ENCODE measurements at places on chromosomes 2 and 18.

DNA sequence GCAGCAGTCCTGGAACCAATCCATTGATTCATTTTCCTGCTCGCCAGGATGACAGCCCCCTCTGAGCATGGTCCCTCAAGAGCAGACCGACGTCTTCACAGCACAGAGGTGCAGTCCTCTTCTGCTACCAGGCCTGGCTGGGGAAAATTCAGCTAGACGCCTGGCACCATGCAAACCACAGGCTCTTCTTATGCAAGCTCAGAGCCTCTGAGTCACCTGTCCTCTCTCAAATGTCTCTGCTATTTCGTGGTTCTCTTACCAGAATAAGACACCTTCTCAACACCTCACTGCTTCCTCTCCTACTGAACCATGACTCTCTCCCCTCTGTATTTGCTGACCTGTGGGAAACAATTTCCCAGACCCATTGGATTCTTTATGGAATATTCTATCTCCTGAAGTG, 79.8 kb upstream of the CYRIA start:
- DNase-seq = no peak

DNA sequence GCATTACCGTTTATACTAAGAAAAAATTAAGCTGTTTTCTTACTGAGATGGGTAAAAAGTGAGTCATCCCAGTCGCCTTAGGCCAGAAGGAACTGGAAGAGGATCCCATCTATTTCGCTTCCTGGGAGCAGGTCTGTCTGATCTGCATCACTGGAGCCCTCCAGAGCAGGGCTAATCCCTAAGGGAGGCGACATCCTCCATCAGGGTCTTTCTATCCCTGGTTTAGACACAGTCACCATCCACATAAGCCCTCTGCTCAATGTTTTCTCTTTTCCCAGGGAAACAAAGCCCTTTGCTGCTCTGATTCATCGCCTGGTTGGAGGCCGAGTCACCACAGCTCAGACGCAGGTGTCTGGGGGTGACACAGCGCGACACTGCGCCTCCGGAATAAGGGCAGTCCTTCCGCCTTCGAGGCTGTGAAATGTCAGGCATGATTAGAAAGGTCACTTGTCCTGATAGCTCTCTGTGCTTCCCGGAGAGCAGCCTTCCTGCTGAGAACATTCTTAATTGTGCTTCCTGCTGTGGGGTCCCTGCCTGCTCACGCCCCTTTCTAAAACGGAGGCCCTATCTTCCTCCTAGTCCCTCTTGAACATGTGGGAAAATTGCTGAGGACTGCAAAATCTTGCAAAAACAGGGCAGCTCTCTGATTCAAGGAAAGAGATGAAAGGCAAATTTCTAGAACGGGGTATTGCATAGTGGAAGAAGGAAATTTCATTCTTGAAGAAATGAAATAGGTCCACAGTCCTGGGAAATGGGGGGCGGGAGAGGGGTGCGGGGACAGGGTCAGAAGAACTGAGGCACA, 56.3 kb downstream of the MARCHF4 start:
- DNase-seq = no peak

DNA sequence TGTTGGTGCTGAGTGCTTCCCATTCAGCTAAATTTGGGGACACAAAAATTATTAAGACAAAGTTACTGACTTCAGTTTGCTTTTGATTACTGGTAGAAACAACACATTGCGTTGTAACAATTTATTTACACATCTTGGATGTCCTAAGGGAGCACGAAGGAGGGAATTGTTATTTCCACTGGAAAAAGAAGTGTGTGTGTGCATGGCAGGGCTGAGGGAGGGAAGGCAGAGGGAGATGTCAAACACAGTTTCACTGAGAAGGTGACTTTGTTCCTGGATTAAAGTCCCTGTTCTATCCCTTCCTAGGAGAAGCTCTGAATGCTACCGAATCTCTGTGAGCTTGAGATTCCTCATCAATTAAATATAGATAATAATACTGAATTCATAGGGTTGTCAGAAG, 3.8 kb upstream of the CDH20 start:
- no peak for DNase-seq

DNA sequence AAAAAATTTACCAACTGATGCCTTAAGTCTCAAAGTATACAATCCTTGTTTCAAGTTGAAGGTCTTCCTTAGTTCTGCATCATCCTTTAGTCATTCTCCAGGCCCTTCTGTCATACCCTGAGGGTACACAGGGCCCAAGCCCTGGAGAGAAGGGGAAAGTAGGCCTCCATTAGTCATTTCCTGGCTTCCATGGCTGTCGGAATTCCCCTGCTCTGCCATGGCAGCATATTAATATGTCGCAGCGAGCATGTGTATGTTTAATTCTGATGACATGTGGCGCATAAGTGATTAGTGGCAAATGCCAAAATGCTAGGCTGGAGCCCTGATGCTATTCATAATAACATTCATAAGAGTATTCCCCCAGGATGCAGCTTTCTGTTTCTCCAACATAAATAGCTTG, 22.1 kb downstream of the GPR39 start:
- DNase-seq = no peak

DNA sequence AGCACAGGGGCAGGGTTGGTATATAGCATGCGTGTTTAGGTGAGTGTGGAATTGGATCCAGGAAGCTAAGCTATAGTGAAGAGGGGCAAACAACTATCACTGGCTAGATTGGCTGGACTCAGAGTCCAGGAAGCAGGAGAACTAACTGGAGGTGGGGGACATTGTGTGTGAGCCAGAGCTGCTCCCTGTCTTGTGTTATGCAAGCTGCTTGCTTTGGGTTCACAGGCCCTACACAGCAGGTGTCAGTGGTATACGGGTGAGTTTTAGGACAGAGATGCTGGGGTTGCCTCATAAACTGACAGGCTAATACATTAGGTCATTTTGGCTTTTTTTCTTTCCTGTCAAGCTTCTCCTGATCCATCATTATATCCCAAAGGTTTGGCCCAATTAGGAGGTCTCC, 87.5 kb downstream of the CCDC85A start:
- DNase-seq = peak; percentile 12

- no peak for DNase-seq
These were observed 129.7 kb downstream of the MAP3K20 start for GRCh38 chr2:173205375-173205774.

- DNase-seq = no peak
These were observed 18.5 kb upstream of the EML6 start for GRCh38 chr2:54704688-54705605.

DNA sequence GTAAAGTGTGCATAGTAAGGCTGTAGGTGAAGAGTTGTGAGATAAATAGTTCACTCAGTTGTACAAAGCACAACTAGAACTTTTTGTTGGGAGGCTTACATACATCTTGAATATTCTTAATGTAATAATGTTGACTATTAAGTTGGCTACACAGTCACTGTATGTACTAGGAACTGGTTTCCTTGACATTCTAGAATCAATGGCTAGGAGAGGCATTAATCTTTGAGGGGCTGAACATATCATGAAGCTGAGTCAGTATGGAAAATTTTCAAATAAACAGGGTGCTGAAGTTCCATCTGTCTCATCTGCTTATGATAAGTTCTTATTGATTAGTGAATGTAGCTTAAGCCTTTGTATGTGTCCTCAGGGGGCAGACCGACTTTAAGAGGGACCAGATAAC, 23.4 kb downstream of the METTL21A start:
- no peak for DNase-seq

DNA sequence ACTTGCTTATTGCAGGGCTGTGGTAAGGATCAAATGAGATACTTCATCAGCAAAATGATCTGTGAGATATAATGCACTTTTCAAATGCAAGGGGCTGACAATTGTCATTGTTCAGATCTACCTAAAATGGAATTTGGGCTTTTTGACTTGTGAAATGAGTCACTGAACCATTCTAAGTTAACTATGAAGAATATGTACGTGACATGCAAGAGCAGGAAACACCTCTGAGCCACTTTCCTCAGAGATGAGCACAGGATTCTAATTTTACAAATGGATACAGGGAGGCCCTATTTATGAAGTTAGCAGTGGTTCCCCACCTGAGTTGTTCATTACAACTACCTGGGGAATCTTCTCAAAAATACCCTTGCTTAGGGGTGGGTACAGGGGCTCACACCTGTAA, 26.7 kb downstream of the CTLA4 start:
- DNase-seq = no peak

DNA sequence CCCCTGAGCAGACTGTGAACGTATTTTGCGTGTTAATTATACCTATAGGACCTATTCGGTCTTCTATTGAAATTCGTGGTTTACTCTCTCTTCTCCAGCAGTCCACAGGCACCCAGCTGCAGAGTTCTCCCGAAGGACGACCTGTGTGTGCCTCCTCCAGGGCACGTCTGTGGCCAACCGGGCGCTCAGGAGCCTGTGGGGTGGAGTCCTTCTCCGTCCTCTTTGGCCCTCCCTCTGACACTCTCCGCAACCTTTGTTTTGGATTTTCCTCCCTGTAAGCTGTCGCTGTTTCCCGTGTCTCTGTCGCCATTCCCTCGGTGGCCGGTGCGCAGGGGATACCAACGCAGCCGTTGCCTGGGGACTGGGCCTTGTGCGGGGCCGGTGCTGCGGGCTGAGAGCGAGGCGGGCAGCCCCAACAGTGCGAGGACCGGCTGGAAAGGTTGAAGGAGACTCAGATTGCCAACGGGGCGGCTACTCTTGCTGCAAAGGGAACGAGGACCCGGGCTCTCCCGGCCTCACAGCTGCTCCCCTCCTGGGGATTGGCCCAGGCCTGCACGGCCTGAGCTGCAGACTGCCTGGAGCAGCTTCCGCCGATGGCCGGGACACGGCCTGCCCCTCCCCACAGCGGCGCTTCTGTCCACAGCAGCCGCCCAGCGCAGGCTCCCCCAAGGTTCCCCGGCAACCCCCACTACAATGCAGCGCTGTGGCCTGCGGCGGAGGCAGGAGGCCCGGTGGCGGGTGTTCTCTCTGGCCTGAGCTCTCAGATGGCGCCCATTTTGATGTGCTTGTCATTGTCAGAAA, 221.0 kb downstream of the MTX2 start:
- DNase-seq = peak; percentile 72

- DNase-seq = no peak
These were observed 13.4 kb upstream of the CLASP1 start for GRCh38 chr2:121662656-121663055.

- DNase-seq = no peak
These were observed 20.7 kb downstream of the USP34 start for GRCh38 chr2:61450144-61450543.

- no peak for DNase-seq
These were observed 263.4 kb upstream of the MEIS1 start for GRCh38 chr2:66171530-66171929.

GRCh38 chr2:122703676-122704075, 948.2 kb downstream of the TSN start:
- no peak for DNase-seq

- no peak for DNase-seq
These were observed 66.3 kb downstream of the NCKAP1 start for GRCh38 chr2:182971820-182972547.

- no peak for DNase-seq
These were observed 164.4 kb upstream of the VWC2L start for GRCh38 chr2:214246417-214246816.

GRCh38 chr2:66580166-66581049, 145.5 kb downstream of the MEIS1 start:
- no peak for DNase-seq

- no peak for DNase-seq
These were observed 20.0 kb upstream of the MTCL1 start for GRCh38 chr18:8685141-8685913.

DNA sequence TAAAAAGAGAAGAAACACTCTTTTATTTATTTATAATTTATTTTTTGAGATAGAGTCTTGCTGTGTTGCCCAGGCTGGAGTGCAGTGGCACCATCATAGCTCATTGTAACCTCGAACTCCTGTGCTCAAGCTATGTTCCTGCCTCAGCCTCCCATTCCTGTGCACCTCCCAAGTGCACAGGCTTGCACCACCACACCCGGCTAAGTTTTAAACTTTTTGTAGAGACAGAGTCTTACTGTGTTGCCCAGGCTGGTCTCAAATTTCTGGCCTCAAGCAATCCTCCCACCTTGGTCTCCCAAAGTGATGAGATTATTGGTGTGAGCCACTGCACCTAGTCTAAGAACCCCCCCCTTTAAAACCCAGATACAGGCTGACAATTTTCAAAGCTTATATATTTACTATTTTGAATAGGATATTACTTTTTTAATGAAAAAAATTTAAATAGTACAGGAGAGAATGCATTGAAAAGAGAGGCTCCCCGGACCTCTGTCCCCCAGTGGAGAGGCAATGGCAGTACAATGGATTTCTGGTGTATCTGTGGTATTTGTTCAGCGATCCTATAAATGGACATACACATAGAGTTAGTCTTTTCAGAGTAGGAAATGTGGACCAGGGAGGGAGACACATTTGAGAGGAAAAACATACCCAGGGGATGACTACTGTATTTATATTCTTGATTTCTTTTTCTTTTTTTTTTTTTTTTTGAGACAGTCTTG, 48.1 kb upstream of the CNOT11 start:
- DNase-seq = no peak

- peak; percentile 26 for DNase-seq
These were observed 19.6 kb downstream of the EHD3 start for GRCh38 chr2:31253356-31254131.

- no peak for DNase-seq
These were observed 228.7 kb downstream of the HAUS1 start for GRCh38 chr18:46332921-46333341.

DNA sequence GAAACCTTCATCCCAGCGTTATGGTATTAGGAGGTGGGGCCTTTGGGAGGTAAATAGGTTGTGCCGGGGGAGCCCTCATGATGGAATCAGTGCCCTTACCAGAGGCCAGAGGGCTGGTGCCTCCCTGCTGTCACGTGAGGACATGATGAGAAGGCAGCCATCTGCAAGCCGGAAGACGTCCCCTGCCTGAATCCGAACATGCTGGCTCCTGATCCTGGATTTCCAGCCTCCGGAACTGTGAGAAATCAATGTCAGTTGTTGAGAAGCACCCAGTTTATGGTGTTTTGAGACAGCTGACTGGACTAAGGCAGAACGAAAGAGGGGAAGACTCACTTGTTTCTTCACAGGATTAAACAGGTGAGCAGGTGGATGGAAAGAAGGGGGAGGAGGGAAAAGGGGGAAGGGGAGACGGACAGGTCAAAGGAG, 13.0 kb upstream of the KLF11 start:
- DNase-seq = no peak

DNA sequence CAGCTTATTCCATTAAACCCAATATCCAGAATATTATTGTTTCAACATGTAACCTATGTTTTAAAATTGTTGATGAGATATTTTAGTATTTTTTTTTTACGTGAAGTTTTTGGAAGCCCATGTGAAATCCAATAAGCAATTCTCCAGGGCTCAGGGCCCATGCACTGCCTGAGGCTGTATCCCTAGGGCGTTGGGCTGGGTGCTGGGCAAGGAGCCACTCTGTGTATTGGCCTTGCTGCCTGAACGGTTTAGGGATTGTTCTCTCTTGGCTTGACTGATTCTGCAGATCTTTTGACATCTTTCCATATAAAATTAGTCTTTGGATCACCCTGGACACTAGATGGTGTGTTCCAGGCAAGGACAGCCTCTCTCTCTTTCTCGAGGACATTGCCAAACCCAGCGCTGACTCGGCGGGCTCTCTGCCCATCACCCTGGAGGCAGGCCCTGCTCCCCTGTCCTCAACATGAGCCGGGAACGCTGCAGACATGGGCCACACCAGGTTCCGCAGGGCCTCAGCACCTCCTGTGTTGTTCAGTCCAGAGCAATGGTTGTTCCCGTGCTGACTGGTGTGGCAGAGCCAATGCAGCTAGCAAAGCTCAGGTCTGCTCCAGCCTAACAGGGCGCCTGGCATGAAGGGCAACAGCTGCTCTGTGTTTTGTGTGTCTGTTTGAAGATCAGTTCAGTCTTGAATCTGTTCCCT, 163.0 kb downstream of the SEPTIN10 start:
- no peak for DNase-seq
